Muscle of back (tissue), 13 donors: ENCODE measurements at places on chromosomes 3 and 15. TPM values are rescaled to one million over a fixed set of nuclear protein-coding genes. Genes with fewer than 3 reads are reported as not detected.

DNA sequence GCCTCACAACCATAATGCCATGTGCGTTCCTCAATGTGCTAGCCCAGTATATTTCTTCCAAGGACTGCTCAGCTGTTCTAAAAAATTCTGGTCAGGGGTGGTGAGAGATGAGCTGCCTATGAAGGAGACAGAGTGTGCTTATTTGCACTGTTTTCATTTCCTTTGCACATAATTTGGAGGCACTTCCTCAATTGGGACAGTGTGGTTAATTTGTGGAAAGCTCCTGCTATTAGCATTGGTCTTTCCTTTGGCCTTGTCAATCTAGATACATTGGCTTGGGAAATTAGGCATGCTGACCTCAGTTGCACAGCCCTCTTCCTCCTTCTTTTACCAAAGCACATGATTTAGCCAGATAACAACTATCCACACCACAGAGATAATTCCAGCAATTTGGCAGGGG, 9.4 kb downstream of the FAM81A start:
- DNase-seq: no peak

DNA sequence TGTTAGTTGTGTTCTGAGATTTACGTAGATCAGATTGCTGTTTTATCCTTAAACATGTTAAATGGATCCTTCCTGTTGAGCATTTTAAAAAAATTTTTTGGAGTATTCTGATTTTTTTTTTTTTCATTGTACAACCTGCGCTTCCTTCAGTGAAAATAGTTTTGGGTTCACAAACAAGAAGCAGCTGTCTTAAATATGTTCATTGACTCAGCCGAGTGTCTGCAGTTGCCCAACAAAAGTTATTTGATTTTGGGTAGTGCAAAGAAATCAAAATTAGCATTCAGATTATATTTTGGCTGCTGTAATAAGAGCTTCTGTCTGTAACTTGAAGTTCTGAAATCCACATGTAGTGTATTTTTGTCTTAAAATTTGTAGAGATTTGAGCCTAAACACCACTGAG, 148.2 kb downstream of the BBX start:
- DNase-seq: no peak

GRCh38 chr3:149227591-149228268, 6.1 kb upstream of the CP start:
- DNase-seq: no peak

DNA sequence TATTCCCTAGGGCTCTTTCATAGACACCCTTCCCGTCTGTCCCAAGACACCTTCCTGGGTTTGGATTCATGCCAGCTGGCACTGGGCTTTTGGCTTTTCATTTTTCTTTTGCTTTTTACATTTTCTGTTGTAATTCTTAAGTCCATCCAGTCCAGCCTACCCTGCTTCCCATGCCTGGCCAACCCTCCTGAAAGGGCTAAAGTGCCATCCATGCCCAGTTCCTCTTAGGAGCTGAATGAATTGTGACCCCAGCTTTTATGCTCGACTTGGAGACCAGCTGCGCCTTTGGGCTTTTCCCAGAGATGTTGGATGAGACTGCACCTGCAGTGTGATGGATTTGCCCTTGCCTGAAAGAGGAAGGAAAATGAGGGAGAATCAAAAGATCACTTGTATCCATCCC, 25.8 kb downstream of the LRRN1 start:
- DNase-seq: no peak

DNA sequence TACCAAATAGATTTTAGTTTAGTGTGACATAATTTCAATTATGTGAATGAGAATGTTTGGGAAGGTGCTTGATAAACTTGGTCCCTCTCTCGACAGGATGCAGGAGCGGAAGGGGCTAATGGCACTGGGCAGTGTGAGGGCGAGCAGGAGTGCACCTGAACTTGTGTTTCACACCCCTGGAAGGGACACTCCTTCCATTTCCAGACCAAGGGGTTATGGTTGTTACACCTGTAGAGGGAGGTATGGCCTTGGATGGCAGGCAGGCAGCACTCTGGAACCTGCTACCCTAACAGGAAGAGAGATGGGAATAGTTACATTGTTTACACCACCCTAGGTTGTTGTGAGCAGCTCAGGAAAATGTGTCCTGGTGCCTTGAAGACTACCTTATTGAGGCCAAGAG, 22.1 kb downstream of the SYNM start:
- no peak for DNase-seq

The UCN2 gene
- polyA plus RNA-seq: not detected

DNA sequence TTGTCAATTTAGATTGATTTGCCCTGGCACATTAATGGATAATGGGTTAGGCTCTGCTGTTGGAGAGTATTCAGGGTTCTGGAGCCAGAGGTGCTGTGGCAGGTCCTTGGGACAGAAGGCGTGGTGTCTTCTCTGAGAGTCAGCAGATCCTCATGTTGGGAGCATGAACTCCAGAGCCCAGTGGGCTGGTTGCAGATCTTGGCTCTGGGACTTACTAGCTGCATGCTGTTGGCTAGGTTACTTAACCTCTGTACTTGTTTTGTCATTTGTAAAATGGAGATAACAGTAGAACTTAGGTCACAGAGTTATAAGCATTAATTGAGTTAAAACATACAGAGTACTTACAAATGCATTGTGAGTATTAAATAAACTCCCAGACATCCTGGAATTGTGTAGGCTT, 77.6 kb downstream of the CCK start:
- no peak for DNase-seq

DNA sequence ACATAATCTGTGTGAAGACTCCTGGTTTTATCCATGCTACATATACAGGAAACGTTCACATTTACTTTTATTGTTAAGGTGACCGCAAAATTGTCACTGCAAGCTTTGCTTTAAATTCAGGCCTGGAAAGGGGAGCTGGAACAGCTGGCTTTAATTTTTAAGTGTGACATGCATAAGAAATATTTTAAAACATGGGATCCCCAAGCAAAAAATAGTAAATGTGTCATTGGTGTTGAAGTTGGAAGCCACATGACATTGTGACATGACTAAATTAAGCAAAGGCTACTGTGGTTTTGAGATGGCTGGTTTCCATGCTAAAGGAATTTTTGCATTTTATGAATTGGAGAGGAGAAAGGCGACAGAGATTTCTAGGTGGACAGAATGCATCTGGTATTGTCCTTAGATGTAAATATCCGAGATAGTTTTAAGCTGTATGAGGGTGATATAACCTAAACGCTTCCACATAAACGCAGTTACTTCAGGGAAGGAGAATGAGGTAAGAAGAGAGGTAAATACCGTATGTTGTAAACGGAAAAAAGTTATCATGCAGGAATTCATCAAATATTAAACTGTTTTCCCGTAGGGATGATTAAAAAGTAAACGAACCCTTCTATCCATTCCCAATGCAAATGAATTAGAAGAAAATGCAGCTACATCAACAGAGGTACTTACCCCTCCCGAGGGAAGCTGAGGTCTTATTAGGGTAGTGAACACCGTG, 927 bp upstream of the FYTTD1 start:
- peak; percentile 15 for DNase-seq

GRCh38 chr15:45855907-45856579, 221.2 kb downstream of the SQOR start:
- DNase-seq: no peak

GRCh38 chr3:177596816-177597271, 399.6 kb upstream of the TBL1XR1 start:
- peak; percentile 51 for DNase-seq

The TUSC7 gene
- not detected for polyA plus RNA-seq

The DNAH1 gene
- 8.4 TPM for polyA plus RNA-seq

DNA sequence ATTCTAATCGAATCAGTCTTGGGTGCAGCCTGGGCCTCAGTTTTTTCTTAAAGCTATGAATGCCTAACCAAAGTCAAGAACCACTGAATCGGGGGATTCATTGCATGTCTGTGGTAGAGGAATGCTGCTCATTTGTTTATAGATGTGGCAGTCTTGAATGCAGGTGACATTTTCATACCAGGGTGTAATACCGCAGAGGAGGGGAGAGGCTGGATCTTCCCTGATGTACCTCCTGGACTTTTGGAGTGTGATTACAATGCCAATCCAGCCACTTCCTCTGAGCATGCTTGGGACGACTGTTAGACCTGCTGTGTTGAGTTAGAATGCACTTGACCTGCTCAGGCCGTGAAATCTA, 42.7 kb downstream of the GOLGA6A start:
- no peak for DNase-seq

DNA sequence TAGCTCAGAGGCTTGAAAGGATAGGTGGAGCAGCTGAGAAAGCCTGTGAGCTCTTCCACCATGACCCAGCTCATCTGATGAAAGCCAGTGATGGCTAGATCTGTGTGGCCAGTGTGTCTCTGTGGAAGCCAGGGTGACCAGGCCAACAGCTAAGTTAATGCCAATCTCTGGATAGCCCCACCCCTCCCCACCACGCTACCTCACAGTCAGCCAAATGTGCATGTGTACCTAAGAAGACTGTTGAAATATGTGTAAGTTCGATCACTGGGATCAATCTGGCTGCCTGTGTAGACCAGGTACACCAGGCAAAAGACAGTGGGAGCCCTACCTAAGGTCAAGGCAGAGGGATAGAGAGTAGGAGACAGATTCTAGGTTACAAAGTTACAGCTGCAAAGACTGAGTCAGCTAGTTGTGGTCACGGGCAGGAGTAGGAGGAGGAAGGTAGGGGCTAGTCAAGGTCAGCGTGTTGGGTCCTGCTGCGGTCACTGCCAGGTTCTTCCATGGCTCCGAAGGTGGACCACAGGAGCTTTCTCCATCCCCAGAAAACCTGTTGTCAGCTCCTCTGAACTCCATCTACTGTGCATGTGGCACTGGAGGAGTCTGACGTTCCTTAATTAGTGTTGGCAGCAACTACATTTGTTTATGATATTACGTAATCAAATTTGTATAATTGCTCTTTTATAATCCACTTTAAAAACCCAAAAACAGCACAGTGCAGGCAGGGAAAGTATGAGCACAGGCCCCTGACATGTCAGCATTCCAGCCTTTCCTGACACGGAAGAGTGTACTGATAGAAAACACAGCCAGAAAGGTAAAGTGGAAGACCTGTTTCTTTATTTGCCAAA, 318.0 kb downstream of the CLSTN2 start:
- no peak for DNase-seq

- no peak for DNase-seq
These were observed 37.5 kb downstream of the EHD4 start for GRCh38 chr15:41934843-41935242.

DNA sequence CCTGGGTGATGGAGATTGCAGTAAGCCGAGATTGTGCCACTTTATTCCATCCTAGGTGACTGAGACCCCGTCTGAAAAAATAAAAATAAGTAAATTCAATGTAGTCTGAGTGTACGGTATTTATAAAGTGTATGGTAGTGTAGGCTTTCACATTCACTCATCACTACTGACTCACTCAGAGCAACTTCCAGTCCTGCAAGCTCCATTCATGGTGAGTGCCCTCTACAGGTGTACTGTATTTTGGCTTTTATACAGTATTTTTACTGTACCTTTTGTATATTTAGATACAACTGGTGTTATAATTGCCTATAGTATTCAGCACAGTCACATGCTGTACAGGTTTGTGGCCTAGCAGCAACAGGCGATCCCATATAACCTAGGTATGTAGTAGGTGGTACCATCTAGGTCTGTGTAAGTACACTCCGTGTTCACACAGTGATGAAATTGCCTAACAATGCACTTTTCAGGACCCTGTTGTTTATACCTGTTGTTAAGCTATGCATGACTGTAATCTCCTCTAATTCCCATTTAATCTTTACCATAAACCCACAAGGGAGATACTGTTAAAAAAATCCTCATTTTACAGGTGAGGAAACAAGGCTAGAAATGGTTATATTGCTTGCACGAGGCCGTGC, 19.3 kb downstream of the CACNA1D start:
- no peak for DNase-seq

- DNase-seq: no peak
These were observed 302.2 kb downstream of the CGGBP1 start for GRCh38 chr3:87756616-87757015.

GRCh38 chr3:184636741-184637316, 75.0 kb downstream of the MAGEF1 start:
- no peak for DNase-seq

DNA sequence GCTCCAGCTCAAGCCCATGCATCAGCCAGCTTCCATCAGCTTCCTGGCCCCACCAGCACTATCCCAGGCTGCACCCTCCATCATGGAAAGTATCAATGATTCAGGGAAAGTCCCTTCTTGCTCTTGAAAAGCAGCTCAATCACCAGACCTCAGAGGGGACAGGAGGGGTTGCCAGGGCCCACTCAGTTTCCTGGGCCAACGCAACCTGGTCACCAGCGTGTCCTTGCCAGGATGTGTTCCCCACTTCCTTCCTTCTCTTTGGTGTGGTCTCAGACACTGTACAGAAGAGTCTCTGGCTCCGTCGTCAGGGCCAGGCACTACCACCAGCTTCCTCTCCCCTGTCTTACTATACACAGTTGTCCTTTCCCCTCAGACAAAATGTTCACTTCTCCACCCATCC, 3.0 kb downstream of the HDC start:
- DNase-seq: no peak

DNA sequence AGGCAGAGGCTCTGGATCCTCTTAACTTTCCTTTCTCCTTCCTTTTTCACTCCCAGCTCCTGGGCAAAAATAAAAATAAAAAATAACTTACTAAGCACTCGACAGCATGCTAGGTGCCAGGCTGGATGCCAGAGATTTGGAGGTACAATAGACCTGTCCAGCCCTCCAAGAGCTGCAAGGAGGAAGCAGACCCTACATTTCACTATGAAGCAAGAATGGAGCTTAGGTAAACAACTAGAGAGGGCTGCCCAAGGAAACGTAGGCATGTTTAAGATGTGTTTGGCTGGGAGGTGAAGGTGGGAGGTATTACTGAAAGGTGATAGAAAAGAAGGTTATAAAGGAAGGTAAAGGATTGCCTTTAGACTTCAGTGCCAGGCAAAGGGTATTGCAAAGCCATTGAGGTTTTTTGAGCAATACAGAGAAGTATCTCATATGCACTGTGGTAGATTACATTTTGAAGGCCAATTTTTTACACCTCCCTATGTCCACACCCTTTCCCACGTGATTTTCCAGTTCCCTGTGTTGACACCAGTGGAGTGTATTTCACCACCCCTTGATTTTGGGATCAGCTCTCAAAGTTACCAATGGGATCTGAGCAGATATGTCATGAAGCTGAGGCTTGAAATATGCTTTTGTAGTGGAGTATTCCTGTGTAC, 69.1 kb downstream of the DCLK3 start:
- no peak for DNase-seq

The NTRK3 gene
- 5.0 TPM for polyA plus RNA-seq

The DUOXA2 gene
- not detected for polyA plus RNA-seq

GRCh38 chr3:33799202-33799551, 747 bp downstream of the PDCD6IP start:
- no peak for DNase-seq

DNA sequence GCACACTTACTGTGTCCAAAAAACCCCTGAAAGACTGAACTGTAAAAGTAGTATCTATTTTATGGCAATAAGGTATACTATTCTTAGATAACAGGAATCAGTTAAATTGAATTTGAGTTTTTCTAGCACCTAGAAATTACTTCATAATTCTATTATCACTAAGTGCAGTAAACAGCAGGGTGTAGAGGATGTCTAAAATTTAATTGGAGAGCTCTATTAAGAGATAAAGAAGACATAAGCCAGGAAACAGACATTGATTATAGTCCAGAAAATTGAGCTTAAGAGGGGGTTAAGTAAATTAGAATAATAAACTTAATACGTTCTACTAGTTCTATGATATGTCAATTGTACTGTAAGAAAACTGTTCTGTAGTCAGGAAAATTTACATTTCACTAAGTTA, 403.5 kb upstream of the CBLB start:
- no peak for DNase-seq
